PC-3 (cell line): ENCODE measurements at places on chromosomes 2 and 18. TPM values are rescaled to one million over a fixed set of nuclear protein-coding genes. Genes with fewer than 3 reads are reported as not detected.

DNA sequence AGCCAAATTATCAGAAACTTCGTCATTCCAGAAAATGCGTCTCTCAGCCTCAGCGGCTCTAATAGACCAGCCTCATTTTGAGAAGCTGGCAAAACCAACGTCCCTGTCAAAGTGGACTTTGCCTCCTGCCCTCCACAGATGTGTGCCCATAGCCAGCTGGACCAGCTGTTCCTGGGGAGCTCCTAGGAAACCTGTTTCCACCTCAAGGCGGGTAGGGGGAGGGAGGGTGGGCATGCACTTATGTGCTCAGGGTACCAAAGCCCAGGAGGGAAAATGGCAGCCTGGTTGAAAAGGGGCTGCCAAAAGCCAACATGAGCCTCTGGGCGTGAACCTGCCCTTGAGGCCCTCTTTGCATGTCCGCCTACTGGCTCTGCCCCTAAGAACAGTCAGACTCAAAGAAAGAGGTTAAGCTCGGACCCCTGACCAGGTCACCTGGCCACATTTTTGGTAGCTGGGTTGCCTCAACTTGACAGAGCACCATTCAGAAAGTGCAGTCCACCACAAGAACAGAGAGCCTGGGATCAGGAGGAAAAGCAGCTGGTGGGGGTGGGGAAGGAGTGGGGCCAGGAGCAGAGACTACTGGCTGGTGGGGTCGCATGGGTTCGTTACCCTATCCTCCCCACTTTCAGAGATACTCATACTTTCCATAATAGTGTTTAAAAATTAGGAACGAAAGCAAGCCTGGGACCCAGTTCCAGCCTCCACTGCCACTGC lies 3.5 kb downstream of the PER2 start:
- no peak for DNase-seq

DNA sequence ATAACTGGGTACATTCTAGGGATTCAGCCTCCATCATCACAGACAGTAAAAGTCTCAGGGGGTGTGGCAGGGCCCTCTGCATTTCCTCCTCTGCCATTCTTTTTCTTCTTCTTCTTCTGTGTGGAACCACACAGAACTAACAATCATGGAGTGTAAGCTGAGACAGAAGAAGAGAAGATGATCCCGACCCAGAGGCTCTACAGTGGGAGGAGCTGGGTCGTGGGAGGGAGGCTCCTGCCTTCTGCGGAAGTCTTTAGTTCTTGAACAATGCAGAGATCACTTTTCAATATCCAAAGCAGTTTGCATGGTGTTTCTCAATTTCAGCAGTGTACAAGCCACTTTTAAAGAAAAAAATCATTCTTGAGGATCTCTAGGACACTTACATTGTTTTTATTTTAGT lies 80.9 kb downstream of the KCNS3 start:
- no peak for DNase-seq

- peak; percentile 93 for DNase-seq
These were observed 19.5 kb upstream of the ID2 start for GRCh38 chr2:8662239-8662879.

- DNase-seq, result no peak
These were observed 48.0 kb downstream of the LOXHD1 start for GRCh38 chr18:46609048-46609447.

Gene CD8B2
- not detected in 2 replicates for total RNA-seq

DNA sequence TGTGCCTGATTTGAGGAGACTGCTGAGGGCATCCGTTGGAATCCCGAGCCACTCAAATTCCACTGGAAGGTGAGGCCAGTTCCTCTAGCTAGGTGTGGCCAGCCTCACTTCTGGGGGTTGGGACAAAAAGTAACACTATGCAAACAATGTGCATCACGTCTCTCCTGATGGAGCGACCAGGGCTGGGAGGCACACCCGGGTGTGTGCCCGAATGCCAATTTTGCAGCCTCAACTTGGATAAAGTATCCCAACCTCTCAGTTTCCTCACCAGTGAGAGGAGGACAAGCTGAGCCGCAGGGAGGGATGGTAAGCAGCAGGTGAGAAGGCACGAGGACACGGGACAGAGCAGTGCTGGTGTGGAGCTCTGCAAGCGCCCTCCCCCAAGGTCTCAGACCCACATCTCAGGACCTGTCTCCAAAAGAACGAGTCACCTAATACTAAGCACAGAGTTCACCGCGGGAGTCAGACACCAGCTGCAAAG lies 218.3 kb downstream of the HAUS1 start:
- DNase-seq, result peak; percentile 77

GRCh38 chr18:32730620-32731091 lies 42.2 kb downstream of the KLHL14 start:
- DNase-seq, result no peak

DNA sequence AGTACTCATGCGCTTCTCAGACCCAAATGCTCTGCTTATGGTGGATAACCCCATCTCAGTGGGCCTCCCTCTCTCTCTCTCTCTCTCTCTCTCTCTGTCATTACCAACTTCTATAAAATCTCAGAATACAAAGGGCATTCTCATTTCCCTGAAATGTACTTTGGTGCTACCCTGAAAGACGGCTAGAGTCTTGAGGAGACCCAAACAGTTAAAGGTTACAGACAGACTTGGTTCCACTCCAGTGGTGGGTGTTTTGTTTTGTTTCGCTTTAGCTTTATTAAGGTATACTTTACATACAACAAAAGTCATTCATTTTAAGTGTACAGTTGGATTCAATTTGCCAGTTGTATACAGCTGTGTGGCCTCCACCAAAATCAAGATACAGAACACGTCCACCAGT lies 60.9 kb downstream of the BCL11A start:
- no peak for DNase-seq

Gene IL37
- 1.6 and 2.6 TPM in 2 replicates for total RNA-seq

GRCh38 chr2:126940331-126940730 lies 41.6 kb downstream of the TEX51 start:
- DNase-seq, result no peak

DNA sequence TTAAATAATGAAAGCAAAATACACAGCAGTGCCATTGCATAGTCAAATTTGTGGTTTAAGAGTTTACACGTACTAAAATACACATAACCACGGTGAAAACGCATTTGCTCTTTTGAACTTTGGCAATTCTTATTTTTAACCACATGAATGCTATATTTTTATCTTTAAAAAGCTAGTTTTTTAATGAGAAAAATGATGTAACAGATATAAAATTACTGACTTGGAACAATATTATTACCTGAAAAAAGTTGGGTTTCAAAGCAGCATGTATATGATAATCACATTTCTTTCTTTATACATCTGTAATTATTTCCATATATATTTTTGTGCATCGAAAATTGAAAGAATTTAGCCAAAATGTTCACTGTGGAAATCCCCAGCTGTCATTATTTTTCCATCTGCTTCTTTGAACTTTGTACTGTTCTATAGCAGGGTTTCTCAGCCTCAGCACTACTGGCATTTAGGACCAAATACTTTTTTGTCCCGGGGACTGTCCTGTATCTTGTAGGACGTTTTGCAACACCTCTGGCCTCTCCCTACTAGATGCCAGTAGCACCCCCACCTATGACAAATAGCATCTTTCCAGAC lies 75.9 kb upstream of the CAB39 start:
- no peak for DNase-seq

- DNase-seq, result no peak
These were observed 10.2 kb downstream of the GPAT2 start for GRCh38 chr2:96024336-96025193.

GRCh38 chr2:105797298-105797819 lies 52.6 kb downstream of the NCK2 start:
- DNase-seq, result no peak

- no peak for DNase-seq
These were observed 85.1 kb downstream of the DTNA start for GRCh38 chr18:34795070-34795732.

Gene RFX8
- 0.46 and 0.77 TPM in 2 replicates for total RNA-seq

GRCh38 chr2:65386344-65386743 lies 46.1 kb downstream of the SPRED2 start:
- DNase-seq, result no peak

- DNase-seq, result no peak
These were observed 36.3 kb upstream of the COBLL1 start for GRCh38 chr2:164877927-164878326.

GRCh38 chr2:236698016-236698627 lies 128.5 kb downstream of the ACKR3 start:
- no peak for DNase-seq

Gene PAX3
- total RNA-seq, result not detected in 2 replicates

GRCh38 chr18:9321736-9322135 lies 12.8 kb upstream of the TWSG1 start:
- DNase-seq, result no peak

Gene EIF2B4
- 35.8 and 43.9 TPM in 2 replicates for total RNA-seq

DNA sequence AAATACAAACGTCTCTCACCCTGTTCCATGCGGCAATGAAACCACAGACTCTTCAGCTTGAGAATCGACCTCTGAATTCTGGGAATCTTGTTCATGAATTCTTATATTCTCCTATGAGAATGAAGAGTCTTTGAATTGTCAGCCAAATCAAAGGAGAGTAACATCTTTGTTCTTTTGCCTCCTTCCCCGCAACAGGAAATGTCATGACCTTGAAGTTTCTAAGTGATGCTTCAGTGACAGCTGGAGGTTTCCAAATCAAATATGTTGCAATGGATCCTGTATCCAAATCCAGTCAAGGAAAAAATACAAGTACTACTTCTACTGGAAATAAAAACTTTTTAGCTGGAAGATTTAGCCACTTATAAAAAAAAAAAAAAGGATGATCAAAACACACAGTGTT lies 21.8 kb downstream of the TNFAIP6 start:
- no peak for DNase-seq

Gene C2orf66
- 0.51 TPM in 1 of 2 replicates, not detected in the other for total RNA-seq

GRCh38 chr2:83584672-83585071 lies 874.4 kb downstream of the SUCLG1 start:
- no peak for DNase-seq

GRCh38 chr2:176763851-176764404 lies 448.7 kb upstream of the HNRNPA3 start:
- no peak for DNase-seq
